Smooth muscle cell of trachea (primary cell): ENCODE measurements at places on chromosomes 2 and 18. TPM values are rescaled to one million over a fixed set of nuclear protein-coding genes. Genes with fewer than 3 reads are reported as not detected.

PSMA8 gene
- not detected in 2 replicates for total RNA-seq

PAIP2B gene
- 0.66 and 0.73 TPM in 2 replicates for total RNA-seq

EPHA4 gene
- total RNA-seq, result 6.4 and 14.7 TPM in 2 replicates

ATP8B1 gene
- 65.3 and 83.7 TPM in 2 replicates for total RNA-seq

NCKAP5 gene
- total RNA-seq, result 1.8 and 3.5 TPM in 2 replicates

MYO7B gene
- total RNA-seq, result under 0.01 TPM in 1 of 2 replicates, not detected in the other

LAMA3 gene
- 7.4 and 13.2 TPM in 2 replicates for total RNA-seq

KDM3A gene
- 21.3 and 24.4 TPM in 2 replicates for total RNA-seq

LCT gene
- under 0.01 TPM in 2 replicates for total RNA-seq

CCDC102B gene
- total RNA-seq, result 18.2 and 51.8 TPM in 2 replicates

CYB5A gene
- total RNA-seq, result 103 and 109 TPM in 2 replicates

GKN2 gene
- total RNA-seq, result not detected in 2 replicates

CIB4 gene
- not detected in 2 replicates for total RNA-seq

SLC25A52 gene
- 0.15 and 0.17 TPM in 2 replicates for total RNA-seq

RAB17 gene
- 0.83 TPM in 1 of 2 replicates, not detected in the other for total RNA-seq
